ENCODE measurements at places on chromosomes 1 and 21.

DNA sequence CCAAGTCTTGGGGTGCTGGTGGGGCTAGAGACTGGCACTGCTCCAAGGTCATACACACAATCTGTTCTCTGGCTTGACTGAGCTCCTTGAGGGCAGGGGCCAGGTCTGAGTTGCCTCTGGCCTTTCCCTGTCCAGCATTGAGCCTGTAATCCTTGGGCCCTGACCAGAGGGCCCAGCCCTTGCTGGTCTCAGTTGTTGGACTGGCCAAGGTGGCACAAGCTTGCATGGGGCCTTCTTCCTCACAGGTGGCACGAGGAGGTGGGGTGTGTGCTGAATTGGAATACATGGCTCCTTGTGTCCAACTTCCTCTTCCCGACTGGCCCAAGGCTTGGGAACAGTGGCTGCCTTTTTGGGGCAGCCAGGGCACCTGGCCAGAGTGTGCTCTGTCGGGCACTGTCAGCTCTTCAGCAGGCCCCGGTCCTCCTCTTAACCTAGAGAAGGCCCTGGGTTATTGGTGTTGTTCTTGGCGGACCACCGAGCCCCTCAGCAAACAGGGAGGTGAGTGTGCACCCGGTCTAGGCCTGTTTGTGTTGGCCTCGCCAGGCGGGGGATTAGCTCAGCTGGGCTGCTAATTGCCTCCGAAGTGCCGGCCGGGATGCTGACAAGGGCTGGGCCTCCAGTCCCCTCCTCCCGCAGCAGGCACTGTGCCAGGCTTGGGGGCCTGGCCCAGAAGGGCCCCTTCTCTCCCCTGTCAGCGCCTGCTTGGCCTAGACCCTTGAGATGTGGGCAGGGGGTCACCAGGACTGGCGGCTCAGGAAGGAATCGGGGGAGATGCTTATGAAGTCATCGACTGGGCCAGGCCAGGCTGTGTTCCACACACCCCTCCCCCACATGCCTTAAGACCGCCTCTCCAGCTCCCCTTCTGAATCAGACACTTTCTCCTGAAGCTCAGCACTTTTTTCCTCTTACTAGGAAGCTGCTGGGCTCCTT, 28.5 kb downstream of the WNT4 start:
- no peak for DNase-seq

GRCh38 chr1:212737559-212737958, 37.9 kb upstream of the BATF3 start:
- no peak for DNase-seq

DNA sequence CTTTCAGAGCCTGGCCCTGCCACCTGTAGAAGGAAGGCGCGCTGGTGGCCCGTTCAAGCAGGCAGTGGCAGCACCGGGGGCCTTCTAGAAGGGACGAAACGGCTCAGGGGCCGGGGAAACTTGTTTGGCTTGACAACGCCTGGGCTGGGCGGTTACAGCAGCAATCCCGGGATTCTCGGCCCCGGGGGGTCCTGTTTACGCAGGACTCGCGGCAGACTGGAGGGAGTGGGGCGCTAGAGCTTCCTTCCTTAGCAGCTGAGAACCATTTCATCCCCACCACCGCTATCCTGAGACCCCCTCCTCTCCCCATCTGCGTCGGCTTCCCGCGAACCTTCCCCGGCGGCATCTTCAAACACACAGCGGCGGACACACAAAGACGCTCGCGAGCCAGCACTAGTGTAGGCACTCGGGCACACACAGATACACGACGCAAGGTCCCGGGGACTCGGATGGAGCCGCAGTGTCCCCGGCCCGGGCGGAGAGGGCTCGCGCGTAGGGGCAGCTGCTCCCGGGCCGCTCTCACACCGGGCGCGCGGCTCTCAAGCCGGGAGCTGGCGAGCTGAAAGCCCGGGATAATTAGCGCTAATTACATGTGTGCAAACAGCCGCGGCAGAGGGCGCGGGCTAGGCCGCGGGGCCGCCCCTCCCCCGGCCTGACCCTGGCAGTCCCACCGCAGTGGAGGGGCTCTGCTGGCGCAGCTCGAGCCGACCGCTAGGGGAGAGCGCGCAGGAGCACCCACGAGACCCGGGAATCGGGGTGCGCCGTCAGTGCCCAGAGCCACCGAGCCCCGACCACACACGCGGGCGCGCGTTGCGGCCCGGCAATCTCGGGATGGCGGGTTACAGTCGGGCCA, 271.4 kb downstream of the FOXD2 start:
- DNase-seq = no peak

DNA sequence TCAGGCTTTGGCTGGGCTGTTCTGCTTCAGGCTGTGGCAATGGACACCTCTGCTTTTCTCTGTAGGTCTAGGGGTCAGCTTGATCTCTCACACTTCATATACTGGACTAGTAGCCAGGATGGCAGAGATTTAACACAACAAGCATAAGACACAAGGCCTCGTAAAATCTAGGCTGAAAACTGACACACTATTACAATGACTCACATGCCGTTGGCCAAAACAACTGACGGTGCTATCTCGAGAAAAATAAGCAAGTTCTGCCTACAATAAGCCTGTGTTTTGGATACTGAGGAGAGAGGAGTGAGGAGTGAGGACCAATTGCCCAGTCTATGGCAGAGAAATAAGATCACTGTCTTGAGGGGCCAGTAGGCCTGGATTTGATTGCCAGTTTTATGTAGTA, 840.7 kb upstream of the ADAMTS5 start:
- no peak for DNase-seq

GRCh38 chr1:206663362-206663761, 21.3 kb upstream of the MAPKAPK2 start:
- DNase-seq = no peak

DNA sequence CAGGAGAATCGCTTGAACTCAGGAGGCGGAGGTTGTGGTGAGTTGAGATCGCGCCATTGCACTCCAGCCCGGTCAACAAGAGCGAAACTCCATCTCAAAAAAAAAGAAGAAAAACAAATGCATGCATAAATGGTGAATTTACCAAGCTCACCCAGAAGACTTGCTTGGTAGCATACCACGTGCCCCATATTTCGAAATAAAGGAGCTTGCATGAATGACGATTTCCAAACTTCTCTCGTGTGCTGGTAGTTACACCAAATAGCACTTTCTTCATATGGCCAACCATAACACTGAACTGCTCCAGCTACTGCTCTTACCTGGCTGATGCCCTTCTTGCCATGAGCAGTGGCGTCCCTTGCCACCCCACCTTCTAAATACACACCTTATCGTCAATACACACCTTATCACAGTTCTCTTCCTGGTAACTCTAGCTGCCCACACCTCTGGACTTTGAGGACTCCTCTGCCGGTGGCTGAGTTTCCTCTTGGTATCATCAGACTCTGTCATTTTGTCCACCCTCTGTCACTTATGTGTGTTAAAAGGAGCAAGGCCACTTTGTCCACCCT, 2.8 kb downstream of the DOP1B start:
- no peak for DNase-seq

GRCh38 chr1:200751717-200752116, 13.0 kb downstream of the CAMSAP2 start:
- DNase-seq = no peak

- DNase-seq = no peak
Observed at GRCh38 chr1:200384818-200385390, 24.9 kb downstream of the ZNF281 start.

- DNase-seq = no peak
Observed at GRCh38 chr1:192983349-192983980, 75.7 kb downstream of the UCHL5 start.

Data from RWPE2 (cell line).